ENCODE measurements at places on chromosomes 3 and 15.

DNA sequence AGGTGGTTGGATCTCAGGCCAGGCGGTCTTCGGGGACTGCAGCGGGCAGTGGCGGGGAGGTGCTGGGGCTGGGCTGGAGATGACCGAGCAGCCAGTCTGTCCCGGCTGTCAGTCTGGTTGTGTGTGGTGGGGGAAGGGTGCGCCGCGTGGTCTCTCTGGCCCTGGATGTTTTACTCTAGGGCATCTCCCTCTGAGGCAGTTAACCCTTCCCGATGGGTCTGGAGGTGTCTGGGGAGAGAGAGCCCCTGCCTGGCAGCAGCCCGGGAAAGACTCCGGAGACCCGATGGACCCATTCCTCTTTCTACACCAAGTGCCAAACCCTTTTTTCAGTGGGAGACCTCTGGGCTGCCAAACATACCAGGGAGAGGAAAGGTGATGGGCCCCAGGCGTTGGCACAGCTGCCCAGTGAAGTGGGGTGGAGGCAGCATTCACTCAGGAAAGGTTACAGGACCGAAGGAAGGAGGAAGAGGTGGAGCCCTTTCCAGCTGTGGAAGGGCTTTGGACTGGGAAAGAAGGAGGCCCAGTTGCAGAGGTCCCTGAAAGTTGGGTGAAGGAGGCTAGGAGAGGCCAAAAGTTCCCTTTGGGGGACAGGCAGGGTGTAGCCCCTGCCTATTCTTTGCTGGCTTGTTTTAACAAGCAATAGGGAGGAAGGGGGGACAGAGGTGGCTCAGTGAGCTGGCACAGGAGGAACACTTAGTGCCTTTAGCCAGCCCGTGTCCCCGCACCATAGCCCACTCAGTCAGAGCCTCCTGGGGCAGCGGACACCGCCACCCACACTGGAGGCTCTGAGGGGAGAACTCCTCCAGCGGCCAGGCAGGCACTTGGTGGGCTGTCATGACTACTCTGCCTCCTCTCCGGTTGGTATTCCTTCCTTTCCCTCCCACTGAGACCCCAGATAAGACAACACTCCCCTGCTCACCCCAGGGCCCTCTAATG is 2.7 kb upstream of the BAHD1 start:
- no peak for DNase-seq

- no peak for DNase-seq
These were observed 148.7 kb upstream of the POU1F1 start for GRCh38 chr3:87425056-87425455.

GRCh38 chr15:91849749-91850161 is 3.8 kb upstream of the SLCO3A1 start:
- DNase-seq, result no peak

DNA sequence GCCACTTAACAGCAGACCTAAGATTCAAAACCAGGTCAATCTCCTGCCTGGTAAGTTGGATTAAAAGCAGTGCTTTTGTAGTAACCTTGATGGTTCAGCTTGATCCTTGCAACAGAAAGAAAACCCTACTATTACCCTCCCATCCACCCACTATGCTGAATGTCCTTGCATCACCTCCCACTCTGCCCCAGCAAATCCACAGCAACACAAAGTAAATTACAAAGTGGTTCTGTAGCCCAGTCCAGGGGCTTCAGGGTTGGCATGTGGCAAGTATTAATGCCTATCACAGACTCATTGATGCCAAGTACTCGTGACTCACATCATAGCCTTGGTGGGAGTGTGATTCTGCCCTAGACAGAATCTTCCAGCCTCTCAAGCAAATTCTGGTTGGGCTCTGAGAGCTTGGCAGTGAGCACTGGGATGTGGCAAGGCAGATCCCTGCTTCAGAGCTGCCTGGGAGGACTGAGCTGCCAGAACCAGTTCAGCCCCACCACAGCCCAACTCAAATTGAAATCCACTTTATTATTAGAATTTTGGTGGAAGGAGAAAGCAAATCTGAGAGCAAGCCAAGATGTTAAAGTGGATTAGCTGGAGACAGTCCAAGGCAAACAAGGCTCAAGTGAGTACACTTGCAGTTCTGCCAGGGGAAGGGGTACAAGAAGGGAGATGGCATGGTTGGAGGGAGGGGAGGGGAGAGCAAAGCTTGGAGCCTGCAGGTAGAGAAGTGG is 225.8 kb upstream of the UMPS start:
- DNase-seq, result no peak

GRCh38 chr3:43330981-43331380 is 44.6 kb downstream of the SNRK start:
- no peak for DNase-seq

GRCh38 chr3:161388855-161389254 is 17.5 kb upstream of the SPTSSB start:
- DNase-seq, result no peak

- no peak for DNase-seq
These were observed 230.9 kb upstream of the CD96 start for GRCh38 chr3:111311126-111311525.

GRCh38 chr3:85838921-85839320 is 880.1 kb downstream of the CADM2 start:
- DNase-seq, result no peak
